ENCODE measurements at places on chromosomes 16 and 17. TPM values are rescaled to one million over a fixed set of nuclear protein-coding genes. Genes with fewer than 3 reads are reported as not detected.

DNA sequence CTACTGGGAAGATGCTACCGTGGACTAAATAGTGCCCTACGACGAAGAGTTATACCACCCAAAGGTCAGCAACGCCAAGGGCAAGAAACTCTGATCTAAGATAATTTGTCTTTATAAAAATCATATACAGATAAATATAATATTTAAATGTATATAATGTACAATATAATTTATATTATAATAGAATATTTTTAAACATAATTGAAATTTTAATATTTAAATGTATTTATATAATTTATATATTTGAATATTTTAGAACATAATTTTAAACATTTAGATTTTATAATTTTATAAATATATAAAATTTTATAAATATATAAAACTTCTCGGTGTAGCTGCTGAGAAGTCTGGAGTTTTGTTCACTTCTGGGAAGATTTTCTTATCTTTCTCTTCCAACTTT, 209.2 kb downstream of the FOXL1 start:
- H3K36me3 ChIP-seq: no peaks in the 10 kb centered on the region
- no peaks in the 10 kb centered on the region for H3K27me3 ChIP-seq
- H3K4me3 ChIP-seq: no peak overlapping the region
- DNase-seq: no peak
- no peak overlapping the region for H3K27ac ChIP-seq

KCNAB3 gene
- total RNA-seq: 6.7 TPM

UNKL gene
- total RNA-seq: 30.1 TPM

GRCh38 chr16:55543472-55543871, 23.0 kb upstream of the CAPNS2 start:
- H3K36me3 ChIP-seq: no peaks in the 10 kb centered on the region
- H3K27ac ChIP-seq: no peak overlapping the region
- peaks cover 3% of the 10 kb centered on the region for H3K27me3 ChIP-seq
- no peak for DNase-seq
- H3K4me1 ChIP-seq: no peaks in the 10 kb centered on the region

SNX20 gene
- 60.0 TPM for total RNA-seq

DNA sequence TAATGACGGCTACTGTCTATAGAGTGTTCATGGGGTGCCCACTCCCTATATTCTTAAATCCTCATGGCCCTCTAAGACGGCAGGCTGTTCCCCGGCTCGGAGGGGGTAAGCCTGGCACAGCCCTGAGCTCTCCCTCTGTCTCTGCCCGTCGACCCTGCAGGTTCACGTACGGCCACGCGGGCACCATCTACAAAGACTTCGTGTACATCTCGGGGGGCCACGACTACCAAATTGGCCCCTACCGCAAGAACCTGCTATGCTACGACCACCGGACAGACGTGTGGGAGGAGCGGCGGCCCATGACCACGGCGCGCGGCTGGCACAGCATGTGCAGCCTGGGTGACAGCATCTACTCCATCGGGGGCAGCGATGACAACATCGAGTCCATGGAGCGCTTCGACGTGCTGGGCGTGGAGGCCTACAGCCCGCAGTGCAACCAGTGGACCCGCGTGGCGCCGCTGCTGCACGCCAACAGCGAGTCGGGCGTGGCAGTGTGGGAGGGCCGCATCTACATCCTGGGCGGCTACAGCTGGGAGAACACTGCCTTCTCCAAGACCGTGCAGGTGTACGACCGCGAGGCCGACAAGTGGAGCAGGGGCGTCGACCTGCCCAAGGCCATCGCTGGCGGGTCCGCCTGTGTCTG, 13.2 kb downstream of the KLHL36 start:
- H3K4me1 ChIP-seq: peaks cover 26% of the 10 kb centered on the region
- no peak overlapping the region for H3K4me3 ChIP-seq
- H3K36me3 ChIP-seq: peaks cover 39% of the 10 kb centered on the region
- H3K27ac ChIP-seq: no peak overlapping the region
- DNase-seq: no peak
- H3K27me3 ChIP-seq: no peaks in the 10 kb centered on the region

CWC25 gene
- 33.0 TPM for total RNA-seq

GNPTG gene
- total RNA-seq: 29.3 TPM

GRCh38 chr17:7742729-7743128, 25.2 kb downstream of the DNAH2 start:
- H3K4me1 ChIP-seq: no peaks in the 10 kb centered on the region
- H3K4me3 ChIP-seq: no peak overlapping the region
- no peaks in the 10 kb centered on the region for H3K36me3 ChIP-seq
- H3K27ac ChIP-seq: no peak overlapping the region
- DNase-seq: no peak

- H3K27ac ChIP-seq: peak overlapping the region; percentile 95
- peaks cover 64% of the 10 kb centered on the region for H3K4me1 ChIP-seq
- peaks cover 54% of the 10 kb centered on the region for H3K36me3 ChIP-seq
Measured at GRCh38 chr16:80996688-80997138, 10.0 kb downstream of the CMC2 start.

SP6 gene
- 0.12 TPM for total RNA-seq

GRCh38 chr17:9332132-9332494, 243.5 kb downstream of the STX8 start:
- no peak overlapping the region for H3K4me3 ChIP-seq
- no peaks in the 10 kb centered on the region for H3K27me3 ChIP-seq
- no peak for DNase-seq
- peaks cover 12% of the 10 kb centered on the region for H3K36me3 ChIP-seq
- no peaks in the 10 kb centered on the region for H3K4me1 ChIP-seq

- no peak for DNase-seq
- no peak overlapping the region for H3K4me3 ChIP-seq
- peaks cover 24% of the 10 kb centered on the region for H3K27me3 ChIP-seq
- no peak overlapping the region for H3K27ac ChIP-seq
- no peaks in the 10 kb centered on the region for H3K36me3 ChIP-seq
Measured at GRCh38 chr17:58886514-58886913, 130.9 kb downstream of the PPM1E start.

ZSCAN10 gene
- 0.23 TPM for total RNA-seq

DNA sequence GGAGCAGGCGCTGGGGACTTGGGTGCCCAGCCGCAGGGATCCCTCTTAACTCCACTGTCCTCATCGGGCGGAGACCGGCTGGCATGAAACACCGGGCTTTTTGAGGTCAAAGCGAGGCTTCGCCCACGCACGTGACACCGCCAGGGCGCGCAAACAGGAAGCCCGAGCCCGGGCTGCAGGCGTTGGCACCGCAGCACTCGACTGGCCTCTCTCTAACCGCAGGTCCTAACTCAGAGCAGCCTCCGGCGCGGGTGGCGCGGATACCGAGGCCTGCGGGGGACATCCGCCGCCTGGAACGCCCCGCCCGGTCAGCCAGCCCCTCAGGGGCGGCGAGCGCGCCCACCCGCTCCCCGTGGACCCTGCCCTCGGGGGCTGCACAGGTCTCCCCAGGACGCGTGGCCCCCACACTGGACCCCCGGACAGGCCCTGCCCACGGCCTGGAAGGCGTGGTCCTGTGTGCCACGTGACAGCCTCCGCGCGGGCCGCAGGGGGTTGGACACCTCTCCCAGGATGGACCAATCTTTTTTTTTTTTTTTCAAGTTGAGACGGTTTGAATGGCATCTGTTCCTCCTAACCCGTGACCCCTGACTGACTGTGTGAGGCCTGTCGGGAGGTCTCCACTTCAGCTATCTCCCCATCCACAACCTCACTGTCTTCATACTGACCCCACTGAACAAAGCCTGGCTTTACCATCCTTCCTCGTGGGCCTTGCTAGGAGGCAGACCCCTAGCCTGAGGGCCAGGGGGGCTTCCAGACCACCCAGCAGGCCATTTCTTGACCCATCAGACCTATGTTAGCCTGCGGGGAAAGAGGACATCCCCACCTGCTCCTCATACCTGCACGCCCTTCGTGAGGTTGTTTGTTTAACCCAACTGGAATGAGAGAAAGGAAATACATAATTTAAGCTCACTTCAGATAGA, 8.4 kb upstream of the SLC47A2 start:
- peaks cover 16% of the 10 kb centered on the region for H3K27me3 ChIP-seq
- peaks cover 9% of the 10 kb centered on the region for H3K4me1 ChIP-seq
- no peak overlapping the region for H3K4me3 ChIP-seq
- DNase-seq: peak; percentile 46

DNA sequence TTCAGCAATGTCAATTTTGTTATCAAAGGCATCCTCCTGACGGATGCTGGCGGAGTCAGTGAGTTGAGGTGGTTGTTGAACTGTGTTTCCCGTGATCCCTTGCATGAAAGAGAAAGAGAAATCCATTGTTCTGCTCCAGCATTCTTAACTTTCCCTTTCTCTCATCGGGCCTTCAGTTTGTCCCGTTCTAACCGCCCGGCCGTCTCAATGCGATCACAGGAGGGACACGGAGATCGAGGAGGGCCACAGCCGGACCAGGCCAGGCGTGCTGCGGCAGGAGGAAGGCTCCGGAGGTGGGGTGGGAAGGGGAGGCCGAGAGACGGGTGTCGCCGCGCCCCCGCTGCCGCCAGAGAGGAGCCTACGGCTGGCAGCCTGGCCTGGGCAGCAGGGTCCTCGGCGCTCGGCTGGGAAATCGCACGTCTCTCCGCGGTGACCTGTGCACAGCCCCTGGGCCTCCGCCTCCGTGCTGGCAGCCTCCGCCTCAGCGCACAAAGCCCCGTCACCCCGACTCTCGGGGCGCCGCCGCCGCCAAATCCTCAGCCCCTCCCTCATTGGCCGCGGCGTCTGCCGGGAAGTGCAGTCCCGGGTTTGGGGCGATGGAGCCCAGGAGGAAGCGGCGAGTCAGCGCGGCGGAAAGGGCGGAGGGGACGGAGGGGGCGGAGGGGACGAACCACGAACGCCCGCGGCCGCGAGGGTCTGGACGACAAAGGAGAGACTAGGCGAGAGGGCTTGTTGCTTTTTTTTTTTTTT, 38.1 kb downstream of the SOST start:
- H3K36me3 ChIP-seq: peaks cover 2% of the 10 kb centered on the region
- peak overlapping the region; percentile 97 for H3K27ac ChIP-seq
- H3K4me3 ChIP-seq: peak overlapping the region; percentile 87
- DNase-seq: peak; percentile 86
- peaks cover 12% of the 10 kb centered on the region for H3K4me1 ChIP-seq

- H3K4me1 ChIP-seq: peaks cover 8% of the 10 kb centered on the region
- no peak for DNase-seq
- no peak within 1 kb of the TSS for H3K27ac ChIP-seq
- H3K27me3 ChIP-seq: peaks cover 56% of the 10 kb centered on the region
- H3K36me3 ChIP-seq: no peaks in the 10 kb centered on the region
Measured at GRCh38 chr17:30921544-30922196, at the start of gene ADAP2. TSS of gene ADAP2 (plus strand) at chr17:30921945. CDS start at chr17:30922015, 70 bp downstream.

GRCh38 chr16:53904533-53904932, 200.6 kb downstream of the FTO start:
- H3K36me3 ChIP-seq: no peaks in the 10 kb centered on the region
- H3K4me3 ChIP-seq: no peak overlapping the region
- H3K27me3 ChIP-seq: no peaks in the 10 kb centered on the region
- no peak for DNase-seq
- no peak overlapping the region for H3K27ac ChIP-seq

All from activated CD8-positive, alpha-beta memory T cell treated with anti-CD3 and anti-CD28 coated beads, Interleukin-2, amount 10 ng/mL, durations not matched to agents 7 days and 5 days (primary cell).